ENCODE measurements at places on chromosomes 6 and 20. TPM values are rescaled to one million over a fixed set of nuclear protein-coding genes. Genes with fewer than 3 reads are reported as not detected.

DNA sequence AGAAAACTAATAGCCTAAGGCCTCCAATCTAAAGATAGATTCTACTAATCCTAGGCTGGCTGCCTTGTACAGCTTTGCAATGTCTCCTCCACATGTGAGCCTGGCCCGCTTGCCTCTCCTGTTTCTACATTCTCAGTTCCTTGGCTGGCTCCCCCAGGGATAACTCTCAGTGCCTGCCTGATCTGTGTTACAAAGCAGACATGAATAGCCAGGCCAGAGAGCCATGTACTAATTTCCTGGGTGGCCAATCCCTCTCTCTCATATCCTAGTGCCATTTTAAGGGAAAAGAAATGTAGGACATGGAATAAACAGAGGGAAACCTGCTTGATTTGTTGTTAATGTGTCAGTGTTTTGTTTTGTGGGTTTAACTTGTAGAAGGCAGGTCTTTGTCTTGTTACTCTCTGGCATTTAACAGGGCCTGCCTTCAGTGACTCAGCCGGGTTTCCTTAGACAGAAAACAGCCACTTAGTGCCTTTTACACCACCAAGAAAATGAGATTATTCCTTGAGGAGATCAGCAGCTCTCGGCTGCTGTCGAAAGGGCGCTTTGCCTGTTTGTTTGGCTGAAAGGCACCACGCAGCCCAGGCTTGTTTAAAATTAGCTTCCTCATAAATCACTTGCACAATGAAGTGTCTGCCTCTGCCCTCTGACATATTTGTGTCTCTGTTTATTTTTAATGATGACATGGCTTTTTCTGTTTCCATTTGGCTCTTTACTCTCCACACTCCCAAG is 702.7 kb downstream of the MAFB start:
- DNase-seq = peak; percentile 20

- DNase-seq = no peak
Measured at GRCh38 chr6:36924778-36925374, 29.7 kb upstream of the PI16 start.

DNA sequence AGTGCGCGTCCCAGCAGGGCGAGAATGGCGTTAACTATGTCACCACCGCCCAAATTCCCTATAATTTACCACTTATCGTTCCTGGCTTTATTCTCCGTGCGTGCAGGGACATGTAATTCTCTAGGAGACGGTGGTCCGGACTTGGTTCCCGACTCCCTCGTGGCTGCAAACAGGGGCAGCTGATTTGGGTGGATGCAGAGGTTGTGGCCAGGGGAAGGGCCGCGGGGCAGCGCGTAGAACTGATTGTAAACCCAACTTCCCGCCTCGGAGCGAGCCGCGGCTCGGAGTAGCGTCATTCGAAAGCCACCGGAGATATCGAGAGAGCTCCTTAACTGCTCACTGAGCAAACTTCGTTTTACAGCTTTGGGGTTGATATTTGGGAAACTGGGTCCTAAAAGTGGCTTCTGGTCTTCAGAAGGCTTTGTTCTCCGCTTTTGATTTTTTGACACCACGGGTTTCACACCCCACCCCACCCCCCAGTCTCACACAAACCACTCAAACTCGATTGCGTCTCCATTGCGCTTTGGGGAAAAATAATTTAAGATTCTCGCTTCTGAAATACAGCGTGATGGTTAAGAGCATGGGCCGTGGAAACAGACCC is 17.5 kb upstream of the ZSCAN9 start:
- DNase-seq = no peak

GRCh38 chr6:125117818-125118217 is 35.8 kb upstream of the TPD52L1 start:
- no peak for DNase-seq

- no peak for DNase-seq
Measured at GRCh38 chr6:153103319-153103655, 27.8 kb downstream of the RGS17 start.

GRCh38 chr6:95517568-95517967 is 59.8 kb upstream of the MANEA start:
- DNase-seq = no peak

DNA sequence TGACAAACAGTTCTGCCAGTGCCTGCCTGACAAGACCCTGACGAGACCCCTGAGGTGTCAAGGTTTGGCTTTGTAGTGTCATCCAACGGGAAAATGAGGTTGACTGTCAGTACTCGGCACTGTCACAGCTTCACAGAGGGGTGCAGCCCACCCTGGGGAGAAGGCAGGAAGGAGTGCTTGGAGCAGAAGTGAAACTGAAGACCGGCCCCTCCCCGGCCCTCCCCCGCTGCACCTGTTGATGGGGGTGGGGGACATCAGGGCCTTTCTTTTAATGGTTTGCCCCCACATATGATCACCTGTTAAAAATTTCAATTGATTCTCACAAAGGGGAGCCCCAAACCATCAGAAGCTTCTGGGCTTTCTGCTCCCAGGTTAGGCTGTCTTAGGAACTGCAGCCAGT is 6.8 kb downstream of the PMEPA1 start:
- DNase-seq = no peak

Gene SF3B5
- total RNA-seq = 212 TPM

Gene NFATC2
- 8.4 TPM for total RNA-seq

Gene KCNK15
- total RNA-seq = 1.5 TPM

Gene PREX1
- 37.9 TPM for total RNA-seq
